CD4-positive, alpha-beta T cell treated with Interleukin-10 for 1 hour (primary cell): ENCODE measurements at places on chromosomes 11 and 22.

GRCh38 chr11:102171101-102171500 lies 60.9 kb downstream of the YAP1 start:
- DNase-seq, result no peak

- peak; percentile 91 for DNase-seq
These were observed 25.5 kb upstream of the GRK2 start for GRCh38 chr11:67240576-67241389.

DNA sequence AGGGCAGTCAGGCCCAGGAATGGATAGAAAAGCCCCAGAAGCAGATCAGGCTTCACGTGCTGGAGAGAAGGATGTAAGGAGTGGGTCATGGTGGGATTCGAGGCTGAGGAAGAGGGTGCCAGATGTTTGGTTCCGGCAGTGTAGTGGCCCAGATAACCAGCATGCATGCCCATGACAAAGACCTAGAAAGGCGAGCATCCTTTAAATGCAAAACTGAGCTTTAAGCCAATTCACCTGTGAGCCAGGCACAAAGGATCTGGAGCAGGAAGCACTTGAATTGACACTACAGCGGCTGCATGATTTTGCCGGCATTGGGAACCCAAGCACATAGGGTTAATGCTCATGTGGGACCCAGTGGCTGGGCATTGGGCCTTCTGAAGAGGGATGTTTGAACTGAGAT lies 185.5 kb downstream of the TRIM29 start:
- DNase-seq, result no peak

- no peak for DNase-seq
These were observed 8.7 kb downstream of the CRYBB3 start for GRCh38 chr22:25208328-25208727.

DNA sequence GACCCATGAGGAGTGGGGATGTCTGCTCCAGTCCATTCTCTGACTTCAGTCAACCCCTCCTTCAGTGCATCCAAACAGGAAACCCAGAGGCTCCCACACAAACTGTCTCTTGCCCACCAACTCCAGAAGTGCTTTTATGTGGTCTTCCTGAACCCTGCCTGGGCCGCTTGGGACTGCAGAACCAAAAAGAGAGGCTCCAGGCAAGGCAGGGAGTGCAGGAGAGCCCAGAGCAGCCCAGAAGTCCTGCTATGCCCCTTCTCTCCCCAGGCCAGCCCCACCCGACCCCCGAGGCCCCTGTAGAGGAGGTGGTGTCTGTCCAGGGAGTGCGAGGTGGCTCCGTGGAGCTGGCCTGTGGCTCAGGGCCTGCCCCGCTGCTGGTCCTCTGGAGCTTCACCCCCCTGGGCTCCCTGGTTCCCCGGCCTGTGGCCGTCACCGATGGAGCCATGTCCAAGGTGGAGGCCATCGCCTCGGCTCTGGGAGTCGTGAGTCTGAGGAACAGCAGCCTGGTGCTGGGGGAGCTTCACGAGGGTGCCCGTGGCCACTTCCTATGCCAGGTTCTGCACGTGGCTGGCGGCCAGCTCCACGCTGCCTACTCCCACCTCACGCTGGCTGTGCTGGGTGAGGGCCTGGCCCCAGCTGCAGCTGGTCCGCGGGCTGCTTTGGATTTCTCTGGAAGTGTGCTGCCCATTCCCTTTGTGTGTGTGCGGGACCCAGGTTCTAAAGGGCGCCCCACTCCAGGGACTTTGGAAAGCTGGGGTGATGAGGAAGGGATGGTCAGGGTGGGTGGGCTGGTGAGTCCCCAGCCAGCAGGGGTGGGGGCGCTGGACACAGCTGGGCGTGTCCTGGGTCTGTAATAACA lies 1.8 kb downstream of the VSIG10L2 start:
- no peak for DNase-seq

DNA sequence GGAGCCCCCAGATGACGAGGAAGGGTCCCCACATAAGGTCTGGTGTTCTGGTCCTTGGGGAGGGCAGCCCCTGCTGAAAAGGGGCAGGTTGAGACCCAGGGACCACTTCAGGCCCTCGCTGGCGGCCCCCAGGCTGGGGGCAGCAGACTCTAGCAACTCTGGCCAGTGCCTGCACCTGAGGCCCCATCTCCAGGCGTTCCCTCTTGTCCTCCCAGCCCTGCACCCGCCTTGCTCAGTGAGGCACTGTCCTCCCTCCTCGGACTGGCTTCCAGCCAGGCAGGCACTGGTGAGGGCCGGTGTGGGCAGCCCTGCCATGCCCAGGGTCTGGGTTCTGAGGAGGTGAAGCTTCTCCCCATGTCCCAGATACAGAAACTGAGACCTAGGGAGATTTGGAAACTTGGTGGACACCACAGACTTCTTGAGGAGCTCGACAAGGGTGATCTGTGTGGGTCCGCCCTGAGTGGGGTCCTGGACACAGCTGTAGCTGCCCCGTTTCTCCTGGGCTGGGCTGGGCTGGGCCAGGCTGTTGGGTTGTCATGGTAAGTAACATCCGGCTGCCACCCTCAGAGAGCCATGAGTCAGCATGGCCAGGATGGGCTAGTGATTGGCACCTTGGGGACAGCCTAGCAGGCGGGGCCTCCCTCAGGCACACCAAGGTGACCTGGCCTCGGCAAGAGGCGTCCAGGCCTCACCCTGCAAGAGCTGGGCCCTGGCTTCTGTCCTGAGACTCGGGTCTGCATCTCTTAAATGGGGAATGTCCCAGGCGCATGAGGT lies 11.1 kb upstream of the PHLDA2 start:
- peak; percentile 54 for DNase-seq

- DNase-seq, result no peak
These were observed 44.5 kb downstream of the NECTIN1 start for GRCh38 chr11:119684361-119685110.

DNA sequence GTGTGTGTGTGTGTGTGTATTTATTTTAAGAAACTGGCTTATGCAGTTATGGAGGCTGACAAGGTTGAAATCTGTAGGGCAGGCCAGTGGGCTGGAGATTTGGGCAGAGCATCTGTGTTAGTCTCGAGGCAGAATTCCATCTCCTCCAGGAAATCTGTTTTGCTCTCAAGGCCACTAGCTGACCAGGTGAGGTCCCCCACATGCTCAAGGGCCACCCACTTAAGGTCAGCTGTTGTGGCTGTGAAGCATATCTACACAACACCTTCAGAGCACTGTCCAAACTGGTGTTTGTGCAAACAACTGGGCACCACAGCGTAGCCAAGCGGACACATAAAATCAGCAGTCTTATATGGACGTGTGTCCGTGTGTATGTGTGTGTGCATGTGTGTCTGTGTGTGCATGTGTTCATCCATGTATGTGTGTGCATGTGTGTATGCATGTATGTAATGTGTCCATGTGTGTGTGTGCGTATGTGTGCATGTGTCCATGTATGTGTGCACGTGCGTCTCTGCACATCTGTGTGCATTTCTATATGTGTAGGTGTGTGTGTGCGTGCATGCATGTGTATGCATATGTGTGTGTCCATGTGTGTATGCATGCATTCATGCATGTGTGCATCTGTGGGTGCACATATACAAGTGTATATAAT lies 400.9 kb downstream of the BRD1 start:
- DNase-seq, result no peak

DNA sequence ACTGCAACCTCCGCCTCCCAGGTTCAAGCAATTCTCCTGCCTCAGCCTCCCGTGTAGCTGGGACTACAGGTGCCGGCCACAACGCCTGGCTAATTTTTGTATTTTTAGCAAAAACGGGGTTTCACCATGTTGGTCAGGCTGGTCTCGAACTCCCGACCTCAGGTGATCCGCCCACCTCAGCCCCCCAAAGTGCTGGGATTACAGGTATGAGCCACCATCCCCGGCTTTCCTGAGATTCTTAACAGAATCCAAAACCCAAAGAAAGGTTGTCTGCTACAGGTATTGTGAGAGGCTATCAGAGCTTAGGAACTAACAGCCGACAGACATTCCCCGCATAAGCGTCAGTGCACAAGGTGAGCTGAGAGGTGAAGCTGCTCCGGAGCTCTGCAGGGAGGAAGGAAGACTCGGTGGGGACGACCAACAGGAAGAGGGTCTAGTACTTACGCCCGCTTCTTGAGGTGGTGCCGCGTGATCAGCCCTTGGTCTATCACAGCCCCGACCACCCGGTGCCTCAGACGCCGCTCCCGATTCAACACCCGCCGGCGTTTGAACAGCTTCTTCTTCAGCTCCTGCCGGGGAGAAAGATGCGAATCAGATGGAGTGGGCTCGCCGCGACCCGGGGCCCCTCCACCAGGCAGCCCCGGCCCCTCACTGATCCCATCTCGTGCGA lies 470 bp downstream of the C11orf98 start:
- DNase-seq, result peak; percentile 62

DNA sequence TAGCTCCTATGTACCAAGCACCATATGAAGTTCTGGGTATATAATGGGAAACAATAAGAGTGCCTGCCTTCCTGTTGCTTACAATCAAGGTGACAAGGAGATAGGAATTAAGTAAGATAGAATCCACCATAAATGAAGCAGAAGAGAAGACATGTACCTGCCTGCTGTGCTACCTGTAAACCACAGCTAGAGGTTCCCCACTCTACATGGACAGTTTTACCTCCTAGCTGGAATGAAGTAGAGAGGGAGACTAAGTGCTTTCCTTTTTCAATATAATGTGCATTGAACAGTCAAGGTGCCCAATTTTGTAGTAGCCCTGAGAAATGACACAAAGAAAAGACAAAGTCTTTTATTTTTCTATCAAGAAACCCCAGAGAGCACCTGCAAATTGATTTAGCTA lies 984.6 kb downstream of the DLG2 start:
- DNase-seq, result no peak

DNA sequence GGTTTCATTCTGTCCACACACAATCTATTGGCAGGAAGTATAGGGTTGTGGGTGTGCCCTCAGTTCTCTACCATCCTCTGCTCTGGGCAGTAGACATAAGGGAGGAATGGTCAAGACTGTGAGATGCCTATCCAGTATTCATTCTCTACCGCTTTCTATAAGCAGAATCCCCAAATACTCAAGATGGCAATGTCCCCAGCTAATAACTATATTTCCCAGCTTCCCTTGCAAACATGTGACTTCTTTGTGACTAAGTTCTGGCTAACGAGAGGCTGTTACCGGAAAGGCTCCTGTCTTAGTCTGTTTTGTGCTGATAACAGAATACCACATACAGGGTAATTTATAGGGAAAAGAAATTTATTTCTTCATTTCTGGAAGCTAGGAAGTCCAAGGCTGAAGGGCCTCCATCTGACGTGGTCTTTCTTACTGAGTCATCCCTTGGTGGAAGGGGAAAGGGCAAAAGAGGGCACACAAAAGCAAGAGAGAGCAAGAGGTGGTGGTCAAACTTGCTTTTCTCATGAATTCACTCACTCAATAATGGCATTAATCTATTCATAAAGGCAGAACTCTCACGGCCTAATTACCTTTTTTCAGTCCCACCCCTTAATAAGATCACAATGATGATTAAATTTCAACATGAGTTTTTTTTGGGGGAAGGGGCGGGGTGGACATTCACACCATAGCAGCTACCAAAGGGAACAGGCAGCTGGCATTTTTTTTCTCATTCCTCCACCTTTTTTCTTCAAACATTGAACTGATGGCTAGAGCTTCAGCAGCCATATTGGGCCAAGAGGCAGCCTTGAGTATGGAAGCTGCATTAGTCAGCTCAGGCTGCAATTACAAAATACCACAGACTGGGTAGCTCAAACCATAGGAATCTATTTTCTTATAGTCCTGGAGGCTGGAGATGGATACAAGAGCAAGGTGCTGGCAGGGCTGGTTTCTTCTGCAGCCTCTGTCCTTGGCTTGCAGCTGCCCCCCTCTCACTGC lies 109.7 kb upstream of the OR9Q1 start:
- DNase-seq, result no peak
